Activated CD4-positive, alpha-beta memory T cell treated with anti-CD3 and anti-CD28 coated beads, Interleukin-2, amount 10 ng/mL, durations not matched to agents 7 days and 5 days (primary cell): ENCODE measurements at places on chromosomes 7 and 10. TPM values are rescaled to one million over a fixed set of nuclear protein-coding genes. Genes with fewer than 3 reads are reported as not detected.

GRCh38 chr10:29798921-29799690, 164.3 kb upstream of the SVIL start:
- no peak for DNase-seq

EN2 gene
- total RNA-seq: not detected

- DNase-seq: no peak
These were observed 112.0 kb upstream of the INHBA start for GRCh38 chr7:41814888-41815287.

GATA3 gene
- 112 TPM for total RNA-seq
